Right renal pelvis (tissue), 4 donors: ENCODE measurements at places on chromosomes 4 and X.

DNA sequence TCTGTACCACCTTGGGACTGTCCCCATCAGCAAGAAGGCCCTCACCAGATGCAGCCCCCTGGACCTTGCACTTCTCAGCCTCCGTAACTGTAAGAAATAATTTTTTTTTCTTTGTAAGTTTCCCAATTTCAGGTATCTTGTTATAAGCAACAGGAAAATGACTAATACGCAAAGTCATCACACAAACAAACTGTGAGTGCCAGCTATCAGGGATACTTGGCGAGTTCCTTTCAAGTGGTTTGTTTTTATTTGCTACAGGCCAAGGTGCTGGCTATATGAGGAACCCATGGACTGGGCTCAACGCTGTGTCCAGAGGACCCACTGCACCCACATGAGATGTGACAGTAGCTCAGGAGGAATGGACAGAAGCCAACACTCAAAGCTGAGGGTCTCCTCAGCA is 11.5 kb upstream of the GPM6B start:
- no peak for DNase-seq

GRCh38 chr4:16418814-16419213 is 192.5 kb upstream of the TAPT1 start:
- no peak for DNase-seq

GRCh38 chr4:8877780-8878040 is 6.1 kb upstream of the HMX1 start:
- no peak for DNase-seq

- DNase-seq: no peak
Measured at GRCh38 chr4:117328333-117328732, 243.0 kb upstream of the TRAM1L1 start.

DNA sequence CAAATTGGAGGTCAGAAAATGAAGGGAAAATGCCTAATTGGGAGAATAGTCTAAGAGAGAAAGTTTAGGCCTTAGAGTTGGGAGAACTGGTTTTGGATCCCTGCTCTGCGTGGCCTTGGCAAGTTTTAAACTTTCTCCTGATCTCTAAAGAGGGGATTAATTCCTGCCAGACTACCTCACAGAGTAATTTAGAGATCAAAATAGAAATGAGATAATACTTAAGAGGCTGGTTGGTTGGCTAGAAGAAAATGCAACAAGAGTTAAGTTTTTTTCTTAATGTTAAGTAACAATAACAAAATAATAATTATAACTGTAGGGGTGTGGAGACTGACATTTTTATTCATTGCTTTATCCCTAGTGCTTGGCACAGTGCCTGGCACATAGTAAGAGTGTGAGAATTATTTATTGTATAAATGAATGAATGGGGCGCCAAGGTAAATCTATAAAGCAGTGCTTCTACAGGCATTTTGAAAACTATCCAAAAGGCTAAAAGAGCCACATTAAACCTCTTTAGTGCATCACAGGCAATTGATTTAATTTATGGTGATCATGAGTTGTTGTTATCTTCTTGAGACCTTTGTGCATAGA is 160.5 kb downstream of the RASL11B start:
- DNase-seq: no peak

- no peak for DNase-seq
Measured at GRCh38 chr4:32251126-32251525, 1531.0 kb downstream of the PCDH7 start.

DNA sequence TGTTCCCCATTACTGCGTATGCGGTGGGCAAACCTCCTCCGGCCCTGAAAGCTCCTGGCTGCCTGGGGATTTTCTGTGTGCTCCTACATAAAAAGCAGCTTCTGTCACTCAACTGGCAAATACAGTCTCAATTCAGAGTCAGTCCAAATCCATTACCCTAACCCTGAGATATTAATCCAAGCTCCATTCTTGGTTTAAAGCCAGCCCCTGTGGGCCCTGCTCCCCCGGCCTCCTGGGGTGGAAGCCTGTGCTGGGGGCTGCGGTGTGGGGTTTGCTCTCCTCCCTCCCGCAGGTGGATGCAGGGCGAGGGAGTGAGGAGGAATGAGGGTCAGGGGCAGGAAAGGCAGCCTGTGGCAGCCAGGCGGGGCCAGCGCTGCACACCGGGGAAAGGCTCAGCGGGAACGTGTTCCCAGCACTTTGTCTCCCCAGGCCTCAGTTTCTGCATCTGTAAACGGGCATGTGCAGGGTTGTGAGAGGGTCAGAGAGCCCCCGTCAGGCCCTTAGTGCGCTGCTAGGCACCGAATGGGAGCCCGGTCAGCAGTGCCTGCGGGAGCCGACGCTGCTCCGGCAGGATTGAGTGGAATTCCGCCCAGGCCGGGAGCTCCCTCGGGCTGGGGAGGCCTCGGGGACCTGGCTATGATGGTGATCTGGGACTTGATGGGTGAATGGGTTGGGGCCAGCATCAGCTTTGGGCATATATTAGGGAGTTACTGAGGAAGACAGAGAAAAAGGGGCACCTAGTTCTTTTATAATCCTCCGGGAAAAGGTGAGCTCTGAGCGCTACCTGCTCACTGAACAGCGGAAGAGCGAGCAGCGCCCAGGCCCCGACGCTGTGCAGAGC is 6.3 kb upstream of the RGS12 start:
- DNase-seq: no peak

DNA sequence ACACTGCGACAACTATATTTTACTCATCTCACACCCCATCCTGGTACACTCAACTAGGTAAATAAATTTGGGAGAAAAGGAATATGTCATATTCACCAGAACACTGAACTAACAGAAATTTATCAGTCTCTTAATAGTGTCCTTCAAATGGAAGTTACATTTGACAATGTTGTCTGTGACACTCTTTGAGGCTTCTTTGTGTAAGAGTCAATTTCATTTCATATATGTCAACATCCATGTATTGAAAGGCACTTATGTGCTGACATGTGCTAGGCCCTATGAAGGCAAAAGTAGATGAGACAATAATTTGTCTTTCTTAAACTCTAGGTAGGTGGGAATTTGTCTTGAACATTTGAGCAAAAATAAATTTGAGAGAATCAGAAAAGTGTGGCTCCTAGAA is 82.0 kb downstream of the TECRL start:
- DNase-seq: no peak

- DNase-seq: no peak
Measured at GRCh38 chr4:58935332-58935731, 1825.1 kb upstream of the IGFBP7 start.

- no peak for DNase-seq
Measured at GRCh38 chrX:118802857-118803256, 20.8 kb upstream of the ZCCHC12 start.
